Substantia nigra (tissue), 51 donors: ENCODE measurements at places on chromosomes 7 and 10.

GRCh38 chr7:29247224-29247962 is 52.8 kb downstream of the CHN2 start:
- DNase-seq: no peak

DNA sequence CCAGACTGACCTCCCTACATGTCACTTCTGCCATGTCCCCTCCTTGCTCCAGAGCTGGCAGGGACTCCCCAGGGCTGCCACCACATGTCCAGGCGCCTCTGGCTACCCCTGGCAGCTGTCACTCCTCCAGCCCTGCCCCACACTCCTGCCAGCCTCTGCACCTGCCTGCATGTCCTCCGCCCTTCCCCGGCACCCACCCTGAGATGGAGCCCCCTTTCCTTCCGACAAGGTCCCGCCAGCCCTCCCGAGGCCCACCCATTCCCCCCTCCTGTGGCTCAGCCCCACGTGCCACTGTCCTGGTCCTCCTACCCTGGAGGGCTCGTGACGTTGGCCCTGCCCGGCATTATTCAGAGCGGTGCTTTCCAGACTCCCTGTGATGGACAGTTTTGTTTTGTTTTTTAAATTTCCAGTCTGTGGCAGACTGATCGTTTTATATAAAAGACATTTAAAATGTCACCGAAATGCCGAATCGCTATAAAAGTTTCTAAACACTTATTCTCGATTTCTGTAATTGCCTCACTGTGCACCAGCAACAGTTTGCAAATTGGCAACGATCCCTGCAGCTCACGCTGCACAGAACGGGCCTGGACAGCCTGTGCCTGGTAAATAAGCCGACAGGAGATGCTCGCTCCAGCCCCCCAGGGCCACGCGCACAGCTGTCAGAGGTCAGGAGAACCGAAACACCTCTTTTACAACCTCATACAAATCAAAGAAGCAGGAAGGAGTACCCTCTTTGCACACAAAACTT is 111.1 kb upstream of the SH2B2 start:
- no peak for DNase-seq

DNA sequence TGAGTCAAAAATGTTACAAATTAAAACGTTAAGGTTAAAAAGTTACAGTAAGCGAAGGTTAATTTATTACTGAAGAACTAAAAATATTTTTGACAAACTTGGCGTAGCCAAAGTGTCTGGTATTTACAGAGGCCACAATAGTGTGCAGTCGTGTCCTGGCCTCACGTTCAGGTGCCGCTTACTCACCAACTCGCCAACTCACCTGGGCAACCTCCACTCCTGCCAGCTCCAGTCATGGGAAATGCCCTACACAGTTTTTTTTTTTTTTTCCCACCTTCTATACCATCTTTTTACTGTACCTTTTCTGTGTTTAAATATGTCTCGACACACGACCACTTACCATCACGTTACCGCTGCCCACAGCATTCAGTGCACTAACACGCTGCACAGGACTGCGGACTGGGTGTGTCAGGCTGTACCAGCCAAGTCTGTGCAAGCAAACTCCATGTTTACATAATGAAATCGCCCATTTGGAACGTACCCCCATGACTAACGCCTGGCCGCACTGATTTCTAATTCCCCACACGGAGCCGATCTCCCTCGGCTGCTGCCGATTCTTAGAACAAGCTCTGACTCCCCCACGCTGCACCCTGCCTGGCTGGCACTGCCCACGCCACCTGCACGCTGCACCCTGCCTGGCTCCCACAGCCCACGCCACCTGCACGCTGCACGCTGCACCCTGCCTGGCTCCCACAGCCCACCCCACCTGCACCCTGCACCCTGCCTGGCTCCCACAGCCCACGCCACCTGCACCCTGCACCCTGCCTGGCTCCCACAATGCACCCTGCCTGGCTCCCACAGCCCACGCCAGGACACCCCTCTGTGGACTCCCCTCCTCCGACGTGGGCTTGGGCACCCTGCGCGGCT is 203.1 kb downstream of the ZMYND11 start:
- no peak for DNase-seq

- DNase-seq: no peak
Observed at GRCh38 chr7:46600340-46600739, 679.3 kb upstream of the IGFBP3 start.

DNA sequence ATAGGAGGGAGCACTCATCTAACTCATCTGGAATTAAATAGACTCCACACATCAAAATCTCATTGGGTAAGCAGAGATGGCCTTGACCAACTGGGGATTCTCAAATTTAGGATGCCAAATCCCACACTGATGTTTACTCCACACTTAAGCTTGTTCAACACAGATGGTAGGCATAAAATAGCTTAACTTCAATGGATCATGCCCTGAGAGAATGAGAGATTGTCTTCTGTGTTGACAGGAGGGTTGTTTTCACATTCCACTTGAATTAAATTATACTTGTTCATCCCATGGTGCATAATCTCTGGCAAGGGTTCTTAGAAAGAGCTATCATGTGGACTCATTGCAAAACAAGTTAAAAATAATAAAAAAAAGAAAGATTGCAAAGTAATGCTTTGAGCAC is 391.4 kb downstream of the PLXDC2 start:
- DNase-seq: no peak

DNA sequence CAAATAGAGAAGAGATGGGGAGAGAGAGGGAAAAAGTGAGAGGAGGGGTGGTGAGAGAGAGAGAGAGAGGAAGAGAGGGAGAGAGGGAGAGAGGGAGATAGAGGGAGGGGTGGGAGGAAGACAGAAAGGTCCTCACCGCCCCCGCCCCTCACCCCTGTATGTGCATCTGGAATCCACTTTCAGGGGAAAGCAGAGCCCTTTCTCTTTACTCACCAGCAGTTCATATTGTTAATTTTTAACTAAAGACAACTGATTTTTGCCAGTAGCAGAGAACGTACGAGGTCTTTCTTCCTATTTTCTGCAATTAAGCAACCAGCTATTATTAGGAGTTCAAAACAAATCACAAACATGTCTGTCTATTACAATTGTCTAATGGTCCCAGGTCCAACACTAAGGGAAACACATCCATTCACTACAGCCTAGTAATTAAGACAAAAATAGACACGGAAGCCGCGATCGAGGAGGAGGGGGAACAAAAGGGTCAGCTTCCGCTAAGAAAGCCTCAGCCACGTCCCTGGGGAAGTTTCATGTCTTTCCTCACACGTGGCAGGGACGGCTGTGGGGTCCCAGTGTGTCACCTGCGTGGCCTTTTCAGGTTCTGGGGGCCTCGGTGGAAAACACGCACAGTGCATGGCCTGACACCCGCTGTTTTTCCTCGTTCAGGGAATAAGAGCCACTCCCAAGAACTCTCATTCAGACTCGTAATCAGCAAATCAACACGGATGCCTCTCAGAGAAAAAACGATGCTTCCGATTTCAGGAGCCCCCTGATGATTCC is 572.0 kb downstream of the PTPRN2 start:
- no peak for DNase-seq

GRCh38 chr7:30900053-30900452 is 11.6 kb upstream of the AQP1 start:
- no peak for DNase-seq

DNA sequence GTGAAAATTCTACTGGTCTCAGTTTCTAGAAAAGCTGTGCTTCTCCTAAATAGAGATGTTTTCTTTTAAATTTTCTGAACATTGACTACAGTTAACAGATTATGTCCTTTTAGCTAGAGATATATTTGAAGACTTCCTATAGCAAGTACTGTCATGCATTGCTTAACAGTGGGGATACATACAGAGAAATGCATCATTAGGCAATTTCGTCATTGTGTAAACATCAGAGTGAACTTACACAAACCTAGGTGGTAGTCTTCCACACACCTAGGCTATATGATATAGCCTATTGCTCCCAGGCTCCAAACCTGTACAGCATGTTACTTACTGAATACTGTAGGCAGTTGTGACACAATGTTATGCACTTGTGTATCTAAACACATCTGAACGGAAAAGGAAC is 28.5 kb downstream of the PIK3CG start:
- no peak for DNase-seq

- DNase-seq: no peak
Observed at GRCh38 chr10:75432763-75433162, 1.3 kb downstream of the LRMDA start.

- no peak for DNase-seq
Observed at GRCh38 chr10:17143055-17143690, 13.6 kb upstream of the CUBN start.

- DNase-seq: no peak
Observed at GRCh38 chr10:131979821-131980270, 1.9 kb downstream of the BNIP3 start.

DNA sequence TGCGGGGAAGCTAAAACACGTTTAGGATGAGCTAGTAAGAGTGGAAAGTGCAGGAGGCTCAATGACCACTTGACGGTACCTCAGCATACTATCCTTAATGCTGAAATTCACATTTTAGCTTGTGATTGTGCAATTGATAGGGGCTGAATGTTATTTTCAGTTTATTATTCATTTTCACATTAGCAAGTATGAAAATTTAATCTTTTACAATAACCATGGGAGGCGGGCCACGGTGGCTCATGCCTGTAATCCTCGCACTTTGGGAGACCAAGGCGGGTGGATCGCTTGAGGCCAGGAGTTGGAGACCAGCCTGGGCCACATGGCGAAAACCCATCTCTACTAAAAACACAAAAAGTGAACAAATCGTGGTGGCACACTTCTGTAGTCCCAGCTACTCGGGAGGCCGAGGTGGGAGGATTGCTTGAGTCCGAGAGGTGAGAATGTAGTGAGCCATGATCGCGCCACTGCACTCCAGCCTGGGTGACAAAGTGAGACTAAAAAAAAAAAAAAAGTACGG is 22.0 kb upstream of the ANLN start:
- DNase-seq: no peak

DNA sequence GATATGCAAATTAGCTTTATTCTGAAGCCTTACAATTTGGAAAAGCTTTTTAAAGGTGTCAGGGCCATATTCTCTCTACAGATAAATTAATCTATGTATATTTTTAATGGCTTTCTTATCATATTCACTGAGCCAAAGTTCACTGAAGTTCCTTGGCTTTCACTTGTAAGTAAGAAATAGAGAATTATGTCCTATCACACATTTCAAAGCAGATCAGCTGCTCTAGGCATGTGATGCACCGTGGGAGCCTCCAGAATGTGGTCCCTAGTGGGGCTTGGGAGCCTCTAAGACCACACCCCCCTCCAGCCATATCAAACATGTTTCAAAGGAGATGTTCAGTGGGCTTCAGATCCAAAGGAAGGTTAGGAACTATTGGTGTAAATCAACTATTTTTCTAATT is 51.5 kb downstream of the LAMB4 start:
- DNase-seq: no peak

DNA sequence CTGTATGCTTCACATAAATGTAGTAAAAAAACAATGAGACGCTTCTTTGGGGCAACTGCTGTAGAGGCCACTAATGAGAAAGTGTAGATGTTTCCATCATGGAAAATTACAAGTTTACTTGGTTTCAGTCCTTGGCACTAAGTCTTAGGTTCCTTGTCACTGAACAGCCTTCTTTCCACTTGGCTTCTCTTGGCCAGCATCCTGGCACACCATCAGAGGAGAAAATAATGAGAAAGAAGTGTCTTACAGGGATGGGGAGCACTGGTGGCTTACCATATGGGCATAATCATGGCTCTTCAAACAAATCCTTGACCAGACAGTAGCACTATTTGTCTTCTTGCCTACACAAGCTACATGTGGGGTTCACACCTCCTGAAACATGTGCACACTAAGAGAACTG is 22.5 kb upstream of the SH3PXD2A start:
- no peak for DNase-seq

DNA sequence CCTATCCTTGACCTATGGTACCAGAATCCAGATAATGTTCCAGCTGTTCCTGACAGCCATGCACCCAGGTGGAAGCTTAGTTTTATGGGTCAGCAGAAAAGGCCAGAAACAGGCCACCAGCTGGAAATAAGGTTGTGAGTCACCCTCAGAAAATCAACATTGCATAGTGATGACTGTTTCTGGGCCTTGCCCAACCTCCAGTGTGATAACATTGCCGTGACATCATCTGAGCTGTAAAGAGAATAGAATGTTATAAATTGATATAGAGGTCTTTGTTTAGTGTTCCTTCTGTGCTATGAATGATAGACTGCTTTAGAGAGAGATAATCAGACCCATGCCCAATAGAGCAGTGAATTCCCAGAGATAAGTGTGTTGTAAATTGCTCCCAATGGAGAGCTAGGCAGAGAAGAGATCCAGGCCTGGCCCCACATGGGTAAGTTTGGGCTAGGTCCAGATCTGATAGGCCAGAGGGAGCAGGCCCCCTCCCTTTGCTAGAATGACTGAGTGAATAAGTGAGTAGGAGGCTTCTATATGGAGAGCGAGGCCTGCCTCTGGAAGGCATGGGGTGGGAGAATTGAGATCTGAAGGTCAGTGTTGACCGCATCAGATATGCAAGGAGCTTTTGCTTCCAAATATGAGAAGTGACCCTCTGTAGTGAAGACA is 14.2 kb upstream of the HPS1 start:
- DNase-seq: no peak

DNA sequence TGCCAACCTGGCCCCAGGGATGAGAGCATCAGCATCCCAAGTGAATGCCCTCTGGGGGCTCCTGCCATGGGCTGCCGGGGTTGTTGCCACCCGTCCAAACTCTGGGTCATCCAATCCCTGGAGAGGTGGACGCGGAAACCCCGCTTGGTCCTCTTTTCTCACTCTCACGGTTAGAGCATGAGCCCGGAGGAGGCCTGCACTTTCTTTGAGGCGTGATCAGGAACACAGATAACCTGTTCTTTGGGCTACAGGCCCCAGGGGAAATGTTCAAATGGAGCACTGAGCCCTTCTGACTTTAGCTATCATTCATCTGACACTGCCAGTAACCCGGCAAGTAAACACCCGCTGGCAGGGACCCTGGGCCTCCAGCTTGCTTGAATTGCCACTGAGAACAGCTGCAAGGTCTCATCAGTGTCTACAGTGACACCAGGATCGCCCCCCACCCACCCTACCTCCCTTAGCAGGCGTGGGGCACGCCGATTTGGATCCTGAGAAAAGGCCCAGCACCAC is 29.4 kb upstream of the SLF2 start:
- no peak for DNase-seq

GRCh38 chr10:119526149-119526548 is 16.4 kb downstream of the RGS10 start:
- no peak for DNase-seq

DNA sequence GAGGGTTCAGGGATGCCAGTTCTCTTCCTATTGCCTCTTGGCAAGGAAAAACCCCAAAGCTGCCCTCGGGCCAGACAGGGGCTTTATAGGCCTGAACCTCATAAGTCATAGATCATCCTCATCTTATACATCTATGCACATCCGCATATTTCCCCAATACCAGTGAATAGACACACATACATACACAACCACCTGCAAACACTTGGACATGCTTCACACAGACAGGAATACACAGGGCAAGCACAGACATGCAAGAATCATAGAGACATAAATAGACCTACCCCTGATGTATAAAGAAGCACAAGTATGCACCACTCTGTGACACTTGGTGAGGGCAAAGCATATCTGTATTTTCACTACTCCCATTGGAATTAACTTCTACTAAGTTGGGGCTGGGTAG is 30.7 kb downstream of the MBL2 start:
- no peak for DNase-seq

DNA sequence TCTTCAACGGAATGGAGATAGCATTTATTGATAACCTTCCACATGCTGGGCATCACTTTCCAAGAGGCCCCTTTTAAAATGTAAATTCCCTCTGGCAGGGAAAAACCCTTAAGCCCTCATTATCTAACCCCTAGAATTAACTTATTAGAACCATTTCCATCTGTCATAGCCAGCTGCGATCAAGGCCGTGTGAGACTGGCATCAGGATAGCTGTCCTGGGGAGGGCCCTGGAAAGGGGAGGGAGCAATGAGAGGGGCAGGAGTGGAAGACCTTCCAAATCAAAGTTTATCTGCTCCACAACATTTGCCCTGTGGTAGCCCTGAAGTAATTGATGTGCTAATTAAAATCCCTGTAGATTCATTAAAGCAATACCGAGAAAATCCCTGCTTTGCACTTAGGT is 45.0 kb upstream of the JAZF1 start:
- DNase-seq: no peak
